Activated CD8-positive, alpha-beta memory T cell treated with anti-CD3 and anti-CD28 coated beads for 1 hour (primary cell): ENCODE measurements at places on chromosomes 4 and X.

DNA sequence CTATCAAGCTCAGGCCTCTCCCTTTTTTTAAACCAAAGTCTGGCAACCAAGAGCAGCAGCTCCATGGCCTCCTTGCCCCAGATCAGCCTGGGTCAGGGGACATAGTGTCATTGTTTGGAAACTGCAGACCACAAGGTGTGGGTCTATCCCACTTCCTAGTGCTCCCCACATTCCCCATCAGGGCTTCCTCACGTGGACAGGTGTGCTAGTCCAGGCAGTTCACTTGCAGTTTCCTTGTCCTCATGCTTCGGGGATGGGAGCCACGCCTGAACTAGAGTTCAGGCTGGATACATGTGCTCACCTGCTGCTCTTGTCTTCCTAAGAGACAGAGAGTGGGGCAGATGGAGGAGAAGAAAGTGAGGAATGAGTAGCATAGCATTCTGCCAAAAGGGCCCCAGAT lies 21.5 kb downstream of the SLC34A2 start:
- DNase-seq, result no peak

DNA sequence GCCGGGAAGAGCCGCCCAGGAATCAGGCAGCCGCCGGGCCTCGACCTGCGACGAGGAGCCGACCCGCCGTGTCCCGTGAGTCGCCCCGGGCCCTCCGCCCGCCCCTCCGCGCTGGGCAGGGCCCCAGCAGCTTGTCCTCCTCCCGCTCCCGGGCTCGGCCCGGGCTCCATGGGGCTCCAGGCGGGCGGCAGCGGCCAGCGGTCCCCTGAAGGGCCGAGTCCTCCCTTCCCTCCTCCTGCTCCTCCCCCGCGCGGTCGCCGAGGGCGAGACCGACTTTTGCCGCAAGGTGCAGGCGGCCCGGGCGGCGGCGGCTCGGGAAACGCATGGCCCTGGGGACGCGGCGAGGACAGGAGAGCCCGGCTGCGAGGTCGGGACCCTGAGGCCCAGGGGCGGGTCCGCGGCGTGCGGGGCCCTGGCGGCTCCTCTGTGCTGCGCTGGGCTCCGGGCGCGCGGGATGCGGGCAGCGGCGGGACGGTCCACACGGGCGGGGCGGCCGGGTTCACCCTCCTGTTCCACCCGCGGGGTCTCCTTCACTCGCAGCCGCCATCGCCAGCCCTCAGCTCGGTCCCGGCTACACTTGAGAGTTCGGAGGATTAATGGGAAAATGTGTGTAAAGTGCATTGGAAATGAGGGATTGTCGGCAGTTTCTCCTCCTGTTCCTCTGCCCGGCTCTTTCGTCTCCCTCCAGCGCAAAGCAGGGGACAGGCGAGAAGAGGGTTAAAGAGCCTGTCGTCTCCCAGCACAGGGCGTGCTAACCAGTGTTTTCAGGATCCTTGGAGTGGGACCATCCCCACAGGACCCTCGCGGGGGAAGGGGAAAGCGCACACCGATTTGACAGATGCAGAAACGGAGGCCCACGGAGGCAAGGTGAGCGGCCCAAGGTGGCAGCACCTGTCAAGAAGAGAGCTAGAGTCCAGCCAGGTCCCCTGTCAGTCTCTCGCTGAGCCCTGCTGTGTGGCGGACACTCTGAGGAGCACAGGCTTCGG lies 16.6 kb upstream of the ZNF718 start:
- DNase-seq, result no peak

- DNase-seq, result no peak
Observed at GRCh38 chrX:8897259-8897658, 96.1 kb upstream of the FAM9A start.

- DNase-seq, result no peak
Observed at GRCh38 chr4:8115916-8116315, 42.7 kb downstream of the ABLIM2 start.

DNA sequence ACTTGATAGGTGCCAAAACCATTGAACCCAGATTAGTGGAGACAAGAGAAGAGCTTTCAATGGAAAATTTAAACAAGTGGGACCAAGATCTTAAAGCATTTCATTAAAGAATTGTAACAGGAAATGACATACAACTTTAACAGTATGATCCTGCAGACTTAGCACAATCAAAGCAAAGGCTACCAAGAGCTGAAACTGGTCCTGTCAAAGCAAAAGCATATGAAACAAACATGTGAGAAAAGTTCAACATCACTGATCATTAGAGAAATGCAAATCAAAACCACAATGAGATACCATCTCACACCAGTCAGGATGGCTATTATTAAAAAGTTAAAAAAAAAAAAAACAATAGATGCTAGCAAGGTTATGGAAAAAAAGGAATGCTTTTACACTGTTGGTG lies 425.6 kb downstream of the IL1RAPL1 start:
- DNase-seq, result no peak

GRCh38 chr4:184408684-184409081 lies 65.7 kb downstream of the IRF2 start:
- no peak for DNase-seq

DNA sequence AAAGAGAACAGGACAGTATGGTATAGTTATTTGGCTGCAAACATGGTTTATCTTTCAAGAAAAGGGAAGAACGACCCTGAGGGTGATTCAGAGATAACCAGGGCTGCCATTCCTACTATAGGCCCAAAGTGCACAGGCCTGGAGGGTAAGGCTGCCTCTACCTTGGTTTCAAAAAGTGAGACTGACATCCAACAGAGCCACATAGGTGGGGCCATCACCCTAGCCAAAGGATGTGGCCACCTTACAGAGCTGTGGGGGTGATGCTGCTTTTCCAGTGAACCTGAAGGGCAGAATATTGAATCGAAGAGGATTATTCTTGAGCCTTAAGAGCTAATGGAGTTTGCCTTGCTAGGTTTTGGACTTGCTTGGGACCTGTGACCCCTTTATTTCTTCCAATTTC lies 15.7 kb downstream of the SH2D1A start:
- no peak for DNase-seq

DNA sequence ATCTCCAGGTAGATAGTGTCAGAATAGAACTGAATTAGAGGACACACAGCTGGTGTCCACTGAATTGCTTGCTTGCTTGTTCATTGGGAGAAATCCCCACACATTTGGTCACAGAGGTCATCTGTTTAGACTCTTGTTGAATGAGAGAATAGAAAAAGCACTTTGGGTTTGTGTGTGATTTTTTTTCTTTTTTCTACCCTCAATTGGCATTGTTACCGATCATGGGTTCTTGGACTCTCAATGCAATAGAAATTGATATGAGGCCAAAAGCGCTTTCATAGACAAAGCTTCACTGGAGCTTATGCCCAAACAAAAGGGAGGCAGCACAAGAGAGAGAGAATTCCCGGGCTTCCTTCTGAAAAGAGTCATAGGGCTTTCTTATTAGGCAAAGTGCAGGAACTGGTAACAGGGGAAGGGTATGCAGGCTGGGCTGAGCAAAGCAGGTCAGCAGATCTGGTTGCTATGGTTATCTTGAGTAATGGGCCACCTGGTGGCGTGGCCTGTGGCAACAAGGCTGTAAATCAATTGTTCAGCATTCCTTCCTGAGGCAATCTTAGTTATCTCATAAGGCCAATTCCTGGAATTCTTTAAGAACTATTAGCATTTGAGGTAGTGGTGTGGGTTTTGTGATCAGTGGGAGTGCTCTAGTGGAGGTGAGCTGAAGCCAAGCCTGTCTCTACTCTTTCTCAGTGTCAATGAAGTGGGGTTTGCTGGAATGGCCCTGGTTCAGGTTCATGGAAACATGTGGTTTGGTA lies 5.3 kb upstream of the GPR82 start:
- DNase-seq, result no peak

DNA sequence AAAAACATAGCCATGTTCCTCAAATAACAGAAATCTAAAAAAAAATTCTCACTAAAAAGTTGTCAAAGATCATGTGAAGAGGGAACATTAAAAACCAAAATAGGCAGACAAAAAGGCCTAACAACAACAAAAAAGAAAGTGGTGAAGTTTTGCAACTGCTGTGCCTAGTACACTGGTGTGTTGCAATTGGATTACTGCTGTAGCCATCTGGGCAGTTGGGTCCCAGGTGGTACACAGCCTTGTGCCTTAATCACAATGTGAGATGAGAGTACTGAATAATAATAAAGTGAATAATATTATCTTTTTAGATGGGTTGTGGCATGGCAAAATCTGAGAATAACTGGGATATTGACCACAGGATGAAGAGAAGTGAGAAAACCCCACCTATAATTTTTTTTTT lies 12.0 kb downstream of the C4orf54 start:
- DNase-seq, result no peak

GRCh38 chr4:173697840-173698239 lies 167.8 kb upstream of the HAND2 start:
- DNase-seq, result no peak

DNA sequence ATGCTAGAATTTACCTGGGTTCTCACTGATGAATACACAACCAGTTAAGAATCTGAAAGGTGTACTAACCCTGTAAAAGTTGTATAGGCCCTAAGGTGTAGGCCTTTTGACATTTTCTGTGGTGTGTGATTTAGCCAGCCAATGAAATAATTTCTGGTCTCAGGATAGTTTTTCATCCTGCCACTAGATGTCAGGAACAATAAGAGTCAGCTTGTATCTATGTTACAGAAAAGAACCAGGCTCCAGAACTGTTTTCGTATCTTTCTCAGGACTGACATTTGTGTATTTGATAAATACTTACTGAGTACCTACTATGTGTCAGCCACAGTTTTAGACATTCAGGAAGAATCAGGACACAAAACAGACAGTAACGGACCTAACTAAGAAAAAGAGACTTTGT lies 673.6 kb upstream of the TENM3 start:
- DNase-seq, result no peak

GRCh38 chrX:110563282-110563681 lies 204.6 kb downstream of the RTL9 start:
- DNase-seq, result no peak
